ENCODE measurements at places on chromosomes 3 and 15.

- no peak for DNase-seq
Observed at GRCh38 chr3:187567021-187567420, 103.2 kb downstream of the SST start.

DNA sequence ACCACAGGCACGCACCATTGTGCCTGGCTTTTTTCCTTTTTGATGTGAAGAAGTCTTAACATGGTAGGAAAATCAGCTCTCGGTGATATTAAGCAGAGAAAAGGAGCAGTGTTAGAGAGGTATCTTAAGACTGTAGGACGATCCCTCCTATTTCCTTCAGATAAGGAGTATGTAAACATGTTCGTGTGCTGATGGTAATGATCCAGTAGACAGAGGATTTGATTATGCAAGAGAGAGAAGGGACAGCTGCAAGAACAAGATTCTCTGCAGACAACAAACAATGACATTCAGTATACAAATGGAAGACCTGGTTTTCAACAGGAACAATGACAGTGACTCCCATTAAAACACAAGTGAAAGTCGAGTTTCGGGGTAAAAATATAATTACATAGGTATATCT is 95.1 kb upstream of the MELTF start:
- no peak for DNase-seq

GRCh38 chr3:53346514-53346913 is 829 bp downstream of the DCP1A start:
- no peak for DNase-seq

DNA sequence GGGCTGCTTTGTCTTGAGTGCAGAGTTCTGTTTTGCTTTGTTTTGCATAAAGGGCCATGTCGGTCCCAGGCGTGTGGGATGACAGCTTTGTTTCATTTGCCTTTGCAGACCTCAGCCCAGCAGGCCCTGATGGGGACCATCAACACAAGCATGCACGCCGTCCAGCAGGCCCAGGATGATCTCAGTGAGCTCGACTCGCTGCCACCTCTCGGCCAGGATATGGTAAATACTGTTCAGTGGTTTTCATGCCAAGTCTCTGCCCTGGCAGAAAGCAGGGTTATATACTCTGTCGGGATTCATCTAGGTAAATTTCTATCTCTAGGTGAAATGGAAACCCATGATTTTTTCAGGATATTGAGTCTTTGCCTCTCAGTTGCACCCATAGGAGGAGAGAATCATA is 343.9 kb upstream of the TPM1 start:
- DNase-seq = no peak

GRCh38 chr15:77851691-77852090 is 219.0 kb upstream of the LINGO1 start:
- DNase-seq = no peak

- DNase-seq = no peak
Observed at GRCh38 chr3:62586356-62586755, 213.0 kb upstream of the FEZF2 start.

GRCh38 chr3:138030734-138031280 is 20.8 kb downstream of the CLDN18 start:
- no peak for DNase-seq

DNA sequence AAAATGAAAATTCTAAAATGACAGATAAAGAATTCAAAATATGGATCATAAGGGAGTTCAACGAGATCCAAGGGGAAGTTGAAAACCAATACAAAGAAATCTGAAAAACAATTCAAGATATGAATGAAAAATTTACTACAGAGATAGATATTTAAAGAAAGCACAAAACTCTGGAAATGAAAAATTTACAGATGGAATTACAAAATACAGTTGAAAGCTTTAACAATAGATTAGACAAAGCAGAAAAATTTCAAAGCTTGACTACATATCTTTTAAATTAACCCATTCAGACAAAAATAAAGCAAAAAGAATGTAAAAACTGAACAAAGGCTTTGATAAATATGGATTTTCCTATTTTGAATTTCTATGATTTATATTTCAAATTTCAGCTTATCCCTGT is 211.1 kb downstream of the SLC9A9 start:
- no peak for DNase-seq

DNA sequence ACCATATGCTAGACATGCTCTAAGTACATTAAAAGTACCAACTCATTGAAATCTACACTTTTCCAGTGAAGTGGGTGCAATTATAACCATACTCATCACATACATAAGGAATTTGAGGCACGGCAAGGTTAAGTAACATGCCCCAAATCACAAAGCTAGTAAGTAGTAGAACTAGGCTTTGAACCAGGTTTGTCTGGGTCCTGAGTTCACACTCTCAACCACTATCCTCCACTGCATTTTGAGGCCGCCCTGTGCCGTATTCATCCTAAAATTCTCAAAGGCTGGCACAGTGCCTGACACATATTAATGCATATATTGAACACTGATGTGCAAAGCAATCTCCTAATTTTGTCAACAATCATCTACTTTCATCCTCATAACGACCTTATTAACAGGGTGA is 68.8 kb upstream of the CDV3 start:
- DNase-seq = no peak

GRCh38 chr3:56890448-56891091 is 88.8 kb upstream of the ARHGEF3 start:
- DNase-seq = no peak
